ENCODE measurements at places on chromosomes 3 and 15.

DNA sequence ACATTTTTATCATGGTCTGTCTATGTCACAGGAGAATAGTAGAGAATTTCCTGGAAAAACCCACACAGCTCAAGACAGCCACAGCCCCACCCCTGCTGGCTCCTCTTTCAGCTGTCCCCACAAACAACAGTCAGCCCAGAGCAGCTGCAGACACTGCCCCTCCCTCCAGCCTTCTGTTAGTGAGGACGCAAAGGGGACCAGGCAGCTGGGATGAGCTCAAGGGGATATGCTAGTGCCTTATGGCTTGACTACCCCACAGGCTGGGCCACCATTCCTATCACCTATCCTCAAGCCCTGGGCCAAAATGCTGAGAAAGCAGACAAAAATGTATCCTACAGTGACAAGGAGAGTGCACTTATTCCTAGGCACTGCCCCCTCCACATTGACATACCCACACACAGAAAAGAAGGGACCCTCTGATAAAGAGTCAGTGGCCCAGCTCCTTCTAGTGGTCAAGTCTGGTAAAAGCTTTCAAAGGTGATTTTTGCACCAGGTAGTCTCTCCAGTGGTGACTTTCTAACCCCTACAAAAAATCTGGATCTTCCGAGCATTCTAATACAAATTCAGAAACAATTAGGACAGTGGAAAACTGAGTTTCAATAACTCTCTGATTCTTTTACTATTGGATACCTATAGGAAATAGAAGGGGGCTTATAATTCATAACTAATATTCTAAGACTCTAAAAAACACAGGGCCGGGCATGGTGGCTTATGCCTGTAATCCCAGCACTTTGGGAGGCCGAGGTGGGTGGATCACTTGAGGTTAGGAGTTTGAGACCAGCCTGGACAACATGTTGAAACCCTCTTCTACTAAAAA is 3.0 kb upstream of the MAP1A start:
- no peak for DNase-seq

DNA sequence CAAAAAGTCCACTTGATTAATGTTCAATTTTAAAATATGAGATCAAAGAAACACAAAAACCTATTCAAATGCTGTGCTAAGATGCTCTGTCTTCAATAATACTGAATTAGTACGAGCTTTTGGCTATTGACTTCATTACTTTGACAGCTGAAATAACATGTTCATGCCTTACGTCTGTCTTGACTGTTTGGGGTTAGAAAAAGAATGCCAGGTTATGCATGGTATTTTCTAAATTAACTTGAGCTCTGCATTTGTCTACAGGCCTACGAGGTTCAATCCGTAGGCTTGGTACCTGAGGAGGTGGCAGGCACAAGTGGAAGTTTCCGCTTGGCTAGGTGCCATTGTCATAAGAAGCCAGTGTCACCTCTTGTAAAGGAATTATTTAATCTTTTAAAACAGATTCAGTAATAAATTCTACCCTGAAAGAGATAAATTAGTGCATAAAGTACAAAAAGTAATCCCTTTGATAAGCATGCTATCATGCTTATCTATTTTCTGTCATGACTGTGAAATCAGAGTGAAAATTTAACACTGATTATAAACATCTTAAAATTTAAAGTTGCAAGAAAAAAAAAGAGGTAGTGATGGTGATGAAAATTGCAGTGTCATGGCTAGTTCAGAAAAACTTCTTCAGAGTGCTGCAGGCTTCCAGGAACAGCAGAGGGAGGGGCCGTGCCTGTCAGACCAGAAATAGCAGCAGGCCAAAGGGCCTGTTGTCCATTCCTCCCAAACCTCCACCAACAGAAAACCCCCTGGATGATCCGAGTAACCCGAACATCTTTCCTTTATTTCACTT is 115.7 kb downstream of the ARRDC4 start:
- no peak for DNase-seq

- no peak for DNase-seq
Observed at GRCh38 chr15:95479308-95479707, 851.2 kb upstream of the NR2F2 start.

- DNase-seq: no peak
Observed at GRCh38 chr15:33243393-33243792, 48.9 kb upstream of the FMN1 start.

DNA sequence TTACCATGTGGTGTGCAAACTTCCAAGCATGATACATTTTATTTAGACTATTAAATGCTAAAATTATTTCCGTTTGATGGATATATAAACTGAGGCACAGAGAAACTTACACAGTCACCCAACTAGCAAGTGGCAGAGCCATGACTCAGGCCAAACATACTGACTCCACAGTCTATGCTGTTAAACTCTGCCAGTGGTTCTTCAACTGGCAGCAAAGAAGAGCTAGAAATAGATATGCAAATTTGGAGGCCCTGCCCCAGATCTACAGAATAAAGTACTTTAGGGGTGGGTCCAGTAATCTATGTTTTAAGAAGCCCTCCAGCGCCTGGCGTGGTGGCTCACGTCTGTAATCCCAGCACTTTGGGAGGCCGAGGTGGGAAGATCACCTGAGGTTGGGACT is 400.0 kb downstream of the FOXP1 start:
- no peak for DNase-seq

GRCh38 chr3:52053307-52054304 is 2.8 kb downstream of the DUSP7 start:
- peak; percentile 65 for DNase-seq

DNA sequence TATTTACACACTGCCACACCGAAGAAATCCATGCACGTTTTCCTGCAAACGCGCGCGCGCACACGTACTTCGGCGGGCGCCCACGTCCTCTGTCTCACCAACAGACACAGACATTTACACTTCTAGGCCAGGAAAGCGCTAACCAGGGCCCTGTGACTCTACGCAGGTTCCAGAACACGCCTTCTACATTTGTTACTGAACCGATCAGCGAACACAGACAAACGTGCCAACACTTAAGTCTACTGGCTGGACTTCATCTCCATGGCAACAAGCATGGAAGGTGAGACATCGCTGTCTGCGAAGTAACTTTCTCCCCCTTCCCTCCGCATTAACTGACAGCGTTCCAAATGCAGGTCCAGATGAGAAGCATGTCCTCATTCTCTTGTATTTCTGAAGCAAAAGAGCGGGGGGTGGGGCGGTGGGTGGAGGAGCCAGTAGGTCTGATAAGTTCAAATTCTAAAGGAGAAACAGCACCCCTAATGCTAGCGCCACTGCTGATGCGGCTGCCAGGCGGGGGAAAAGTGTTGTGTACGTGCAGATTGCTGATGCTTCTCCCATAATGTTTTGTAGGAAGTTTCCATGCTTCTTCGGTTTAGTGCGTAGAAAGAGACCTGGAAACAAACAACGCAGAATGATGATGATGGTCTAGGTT is at the start of gene CTXN2:
Gene CTXN2 (plus strand): TSS at position 92 of the 652 bp plus-strand sequence. CDS start 9,636 bp downstream, outside the sequence.
- no peak for DNase-seq

DNA sequence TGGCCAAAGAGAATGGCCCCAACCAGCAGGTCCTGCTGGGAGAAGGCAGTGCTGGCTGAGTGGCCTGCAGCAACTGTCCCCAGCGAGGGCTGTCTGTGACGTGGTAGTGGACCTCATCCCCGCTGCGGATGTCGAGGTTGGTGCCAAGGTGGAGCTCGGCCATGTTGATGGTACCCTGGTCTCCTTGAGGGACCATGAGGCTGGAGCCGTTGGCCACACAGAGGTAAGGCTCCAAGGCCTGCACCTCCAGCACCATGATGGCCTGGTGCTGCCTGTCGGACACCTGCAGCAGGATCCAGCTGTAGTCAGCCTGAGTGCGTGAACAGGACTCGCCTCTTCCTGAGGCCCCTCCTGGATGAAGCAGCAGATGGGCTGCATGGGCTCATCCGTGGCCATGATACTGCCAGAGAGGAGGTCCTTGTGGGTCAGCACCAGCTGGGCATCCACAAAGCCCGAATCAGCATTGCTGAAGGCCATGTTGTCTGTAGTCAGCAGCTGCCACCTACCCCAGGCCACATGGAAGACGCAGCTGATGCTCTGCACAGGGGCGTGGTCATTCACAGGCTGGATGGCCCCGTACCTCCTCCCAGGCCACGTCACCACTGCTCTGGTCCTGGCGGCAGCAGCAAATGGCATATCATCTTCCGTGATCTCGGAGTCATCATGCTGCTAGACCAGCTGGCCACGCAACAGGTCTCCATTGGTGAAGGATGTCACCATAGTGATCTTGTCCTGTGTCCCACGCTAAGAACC is 167.5 kb downstream of the GOLGA6L4 start:
- no peak for DNase-seq

- peak; percentile 41 for DNase-seq
Observed at GRCh38 chr3:181176601-181177000, 187.1 kb upstream of the DNAJC19 start.

DNA sequence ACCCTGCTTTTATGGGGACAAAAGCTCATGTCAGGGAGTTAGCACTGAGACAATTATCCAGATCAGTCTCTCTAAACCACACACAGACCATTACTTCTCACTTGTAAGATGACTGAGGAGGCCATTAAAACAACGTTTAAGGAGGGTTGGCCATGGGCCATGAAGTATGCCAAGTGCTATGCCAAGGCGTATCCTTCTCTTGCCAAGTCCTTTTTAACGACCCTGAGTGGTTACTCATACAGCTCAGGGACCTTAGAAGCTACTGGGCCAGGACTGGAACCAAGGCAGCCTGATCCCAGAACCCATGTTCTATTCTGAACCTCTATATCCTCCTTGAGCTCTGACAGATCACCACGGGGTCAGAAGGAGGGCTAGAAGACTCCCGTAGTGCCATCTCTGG is 50.0 kb downstream of the NMNAT3 start:
- DNase-seq: no peak

DNA sequence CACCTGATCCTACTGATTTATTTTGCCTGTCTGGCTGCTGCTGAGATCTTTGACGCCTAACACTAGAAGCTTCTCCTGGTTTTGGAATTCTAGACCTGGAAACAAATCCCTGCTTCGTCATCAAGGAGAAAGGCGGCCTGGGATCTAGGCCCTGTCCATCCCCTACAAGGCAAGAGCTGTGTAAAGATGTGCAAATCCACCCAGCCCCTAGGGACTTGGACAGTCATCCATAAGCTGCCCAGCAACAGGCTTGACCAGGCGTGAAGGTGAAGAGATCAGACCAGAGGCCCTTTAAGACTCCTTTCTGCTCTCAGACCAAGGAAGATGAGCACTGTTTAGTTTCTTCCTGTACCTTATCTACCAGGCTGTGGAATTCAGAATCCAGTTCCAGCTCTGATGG is 32.2 kb downstream of the SLC41A3 start:
- DNase-seq: no peak

- no peak for DNase-seq
Observed at GRCh38 chr15:49495993-49496753, 73.1 kb downstream of the FGF7 start.
